ENCODE measurements at places on chromosomes 13 and 19.

DNA sequence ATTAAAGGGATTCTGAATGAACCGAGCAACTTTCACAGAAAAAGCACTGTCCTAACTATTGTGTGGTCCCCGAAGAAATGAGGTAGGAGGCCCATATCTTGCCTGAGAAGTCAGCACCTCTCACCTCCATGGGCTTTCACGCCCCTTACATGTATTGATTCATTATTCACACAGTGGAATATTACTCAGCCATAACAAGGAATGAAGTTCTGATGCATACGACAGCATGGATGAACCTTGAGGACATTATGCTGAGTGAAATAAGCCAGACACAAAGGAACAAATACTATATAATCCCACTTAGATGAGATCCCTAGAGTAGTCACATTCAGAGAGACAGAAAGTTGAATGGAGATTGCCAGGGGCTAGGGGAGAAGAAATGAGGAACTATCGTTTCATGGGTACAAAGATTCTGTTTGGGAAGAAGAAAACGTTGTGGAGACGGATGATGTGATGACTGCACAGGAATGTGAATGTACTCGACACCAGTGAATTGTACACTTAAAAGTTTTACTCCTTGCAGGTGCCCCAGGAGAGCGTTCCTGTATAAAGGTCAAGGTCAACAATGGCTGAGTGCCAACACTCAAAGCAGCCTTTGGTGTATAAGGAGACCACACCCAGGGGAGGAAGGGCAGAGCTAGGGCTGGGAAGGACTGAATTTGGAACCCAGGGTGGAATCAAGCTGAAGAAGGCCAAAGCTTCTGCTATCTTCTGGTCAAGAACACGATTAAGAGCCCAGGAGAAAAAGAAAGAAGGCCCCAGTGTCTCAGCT, 22.5 kb downstream of the ZIC5 start:
- no peak for DNase-seq

GRCh38 chr19:31810536-31811109, 461.4 kb upstream of the TSHZ3 start:
- DNase-seq: no peak

GRCh38 chr19:45251452-45252354, 632 bp downstream of the MARK4 start:
- peak; percentile 42 for DNase-seq

GRCh38 chr19:44958090-44958489, 2.9 kb downstream of the CLPTM1 start:
- DNase-seq: no peak

DNA sequence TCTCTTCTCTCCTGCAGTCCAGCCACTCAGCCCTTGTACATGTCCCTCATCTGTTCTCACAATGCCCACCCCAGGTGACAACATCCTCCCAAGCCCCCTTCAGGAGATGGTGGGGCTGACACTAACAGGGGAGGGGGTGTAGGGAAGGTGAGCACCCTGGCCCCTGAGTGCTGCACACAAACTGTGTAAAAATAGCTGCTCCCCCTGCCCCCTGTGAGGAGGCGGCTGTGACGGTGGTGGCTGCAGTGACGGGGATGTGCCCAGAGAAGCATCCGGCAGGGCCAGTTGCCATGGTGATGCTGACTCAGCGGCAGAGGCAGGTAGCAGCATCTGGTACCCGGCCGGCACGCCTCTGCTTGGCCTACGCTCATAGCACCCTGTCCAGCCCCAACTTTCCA, 13.0 kb upstream of the JUND start:
- peak; percentile 87 for DNase-seq

DNA sequence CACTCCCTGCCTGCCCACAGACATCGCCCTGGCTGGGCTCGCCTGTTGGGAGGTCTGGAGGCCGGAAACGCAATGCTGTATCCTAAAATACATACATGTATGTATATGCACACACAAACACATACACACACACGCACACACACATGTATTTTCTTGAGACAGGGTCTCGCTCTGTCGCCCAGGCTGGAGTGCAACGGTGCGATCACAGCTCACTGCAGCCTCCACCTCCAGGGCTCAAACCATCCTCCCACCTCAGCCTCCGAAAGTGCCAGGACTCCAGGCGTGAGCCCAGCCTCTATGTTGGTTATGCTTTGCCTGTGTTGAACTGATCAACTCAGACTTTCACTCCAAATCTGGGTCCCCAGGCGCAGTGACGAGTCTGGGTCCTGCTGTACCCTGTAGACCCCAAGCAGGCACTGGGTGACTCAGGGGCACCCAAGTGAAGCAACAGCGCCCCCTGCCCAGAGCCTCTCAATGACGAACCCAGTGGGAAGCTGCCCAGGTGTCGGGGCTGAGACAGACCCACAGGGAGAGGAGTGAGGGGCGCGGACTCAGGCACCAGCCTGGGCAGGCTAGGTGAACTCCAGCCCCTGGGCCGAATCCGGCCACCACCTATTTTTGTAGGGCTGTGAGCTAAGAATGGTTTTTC, 27.4 kb upstream of the CACTIN start:
- DNase-seq: no peak

DNA sequence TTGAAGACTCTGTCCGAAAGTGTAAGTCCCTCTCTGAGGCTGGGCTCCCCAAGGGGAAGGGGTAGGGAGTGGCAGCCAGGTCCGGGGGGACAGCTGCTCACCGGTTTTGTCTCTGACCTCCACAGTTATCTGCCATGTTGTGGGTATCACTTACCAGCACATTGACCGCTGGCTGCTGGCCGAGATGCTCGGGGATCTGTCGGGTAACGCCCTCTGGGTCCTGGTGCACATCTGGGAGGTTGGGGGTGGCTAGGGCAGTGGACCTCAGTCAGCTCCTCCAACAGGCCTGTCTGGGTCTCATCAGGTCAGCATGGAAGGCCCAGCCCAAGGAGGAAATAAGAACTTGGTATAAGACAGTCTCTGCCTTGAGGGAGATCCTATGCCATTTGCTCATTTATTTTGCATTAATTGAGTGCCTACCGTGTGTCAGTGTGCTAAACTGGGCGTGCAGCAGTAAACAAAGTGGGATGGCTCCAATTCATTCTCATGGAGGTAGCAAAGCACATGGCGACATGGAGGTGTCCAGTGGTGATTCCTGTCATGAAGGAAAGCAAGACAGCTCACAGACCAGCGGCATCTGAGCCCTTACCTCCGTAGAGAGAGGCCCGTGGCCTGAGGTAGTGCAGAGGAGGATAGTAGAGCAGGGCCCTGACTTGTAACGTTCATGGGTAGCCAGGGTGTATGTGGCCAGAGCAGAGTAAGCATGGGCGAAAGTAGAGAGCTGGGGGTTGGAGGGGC, 13.7 kb downstream of the EIF3K start:
- DNase-seq: no peak

- DNase-seq: no peak
Observed at GRCh38 chr19:11017275-11018035, 56.6 kb downstream of the SMARCA4 start.

DNA sequence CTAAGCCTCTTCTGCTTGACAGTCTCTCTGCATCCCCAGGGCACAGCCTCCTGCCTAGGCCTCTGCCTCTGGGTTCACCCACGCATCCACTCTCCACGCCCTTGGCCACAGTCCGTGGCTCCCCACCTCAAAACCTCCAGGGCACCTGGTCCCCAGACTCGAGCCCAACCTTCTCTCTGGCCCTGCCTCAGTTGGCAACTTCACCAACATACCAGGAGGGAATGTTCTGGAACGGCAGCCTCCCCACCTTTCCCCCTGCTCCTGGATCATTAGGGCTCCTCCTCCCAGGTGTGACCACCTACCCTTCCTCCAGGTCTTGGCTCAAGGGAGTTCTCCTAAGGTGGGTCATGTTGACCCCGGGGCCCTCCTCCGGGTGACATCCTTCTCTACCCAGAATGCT, 69.1 kb downstream of the SOX1 start:
- DNase-seq: no peak

GRCh38 chr19:35247526-35248309, 1.1 kb upstream of the LSR start:
- peak; percentile 59 for DNase-seq

GRCh38 chr13:57815600-57815999, 184.1 kb downstream of the PCDH17 start:
- DNase-seq: no peak

Data from activated CD4-positive, CD25-positive, alpha-beta regulatory T cell treated with anti-CD3 and anti-CD28 coated beads, Interleukin-2, amount 50 U/mL, for 72 hours (primary cell).